ENCODE measurements at places on chromosomes 4 and X.

- DNase-seq = no peak
These were observed 13.0 kb upstream of the PLAC1 start for GRCh38 chrX:134671294-134671693.

DNA sequence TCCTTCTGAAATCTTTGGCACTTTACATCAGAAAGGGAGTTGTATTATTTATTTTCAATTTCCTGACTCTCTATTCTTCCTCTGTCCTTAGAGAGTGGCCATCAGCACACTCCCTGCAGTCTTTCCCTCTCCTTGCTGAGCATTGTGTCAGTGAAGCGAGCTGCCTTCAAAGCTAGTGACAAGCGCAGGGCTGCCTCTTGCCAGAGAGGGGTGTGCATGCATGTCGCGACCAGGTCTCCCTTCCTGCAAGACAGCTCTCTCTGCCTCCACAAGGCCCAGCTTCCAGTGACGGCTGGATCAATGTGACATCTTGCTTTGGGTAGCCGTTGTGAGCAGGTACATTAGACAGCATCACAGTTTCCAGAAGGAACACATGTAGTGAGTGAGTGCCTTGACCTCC, 810.9 kb upstream of the TENM3 start:
- DNase-seq = no peak

- no peak for DNase-seq
These were observed 153.5 kb downstream of the STK32B start for GRCh38 chr4:5204781-5205180.

GRCh38 chrX:122869171-122869570, 314.9 kb upstream of the GRIA3 start:
- no peak for DNase-seq

DNA sequence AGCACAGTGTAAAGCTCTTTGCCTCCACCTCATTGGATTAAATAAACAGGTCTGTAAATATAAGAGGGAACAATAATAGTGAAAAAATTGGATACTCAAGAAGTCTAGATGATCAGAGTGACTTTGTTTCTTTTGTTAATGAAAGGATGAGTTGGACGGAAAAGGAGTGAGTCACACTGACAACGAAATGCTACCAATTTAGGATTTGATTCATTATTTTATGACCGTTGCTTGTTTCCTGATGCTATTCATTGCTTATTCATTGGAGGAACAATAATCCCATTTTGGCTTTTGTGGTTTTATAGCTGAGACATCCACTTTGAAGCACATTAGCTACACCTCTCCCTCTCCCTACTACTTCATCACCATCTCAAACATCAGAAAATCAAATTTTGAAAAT, 74.4 kb upstream of the DYNLT3 start:
- no peak for DNase-seq

GRCh38 chrX:1453395-1453783, 680 bp upstream of the ASMTL start:
- no peak for DNase-seq

GRCh38 chr4:176539785-176540175, 220.0 kb downstream of the SPCS3 start:
- DNase-seq = no peak

GRCh38 chr4:6972911-6973310, 63.3 kb downstream of the TBC1D14 start:
- no peak for DNase-seq

DNA sequence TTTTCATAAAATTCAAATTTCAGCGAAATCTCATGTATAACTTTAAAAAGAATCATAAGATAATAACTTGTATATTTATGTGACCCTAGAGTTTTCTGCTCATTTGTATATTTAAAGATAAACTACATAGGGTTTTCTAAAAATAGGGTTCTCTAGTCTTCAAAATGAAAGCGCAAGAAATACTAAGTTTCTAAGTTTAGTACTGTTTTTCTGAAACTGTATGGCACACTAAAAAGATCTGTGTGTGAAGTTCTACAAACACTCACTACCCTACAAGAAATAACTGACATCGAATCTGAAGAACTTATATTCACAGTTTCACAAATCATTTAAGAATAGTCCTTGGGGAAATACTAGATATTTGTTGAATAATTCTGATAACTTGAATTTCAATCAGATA, 38.7 kb upstream of the NDST4 start:
- DNase-seq = no peak

GRCh38 chr4:64756016-64756415, 346.8 kb upstream of the TECRL start:
- no peak for DNase-seq

DNA sequence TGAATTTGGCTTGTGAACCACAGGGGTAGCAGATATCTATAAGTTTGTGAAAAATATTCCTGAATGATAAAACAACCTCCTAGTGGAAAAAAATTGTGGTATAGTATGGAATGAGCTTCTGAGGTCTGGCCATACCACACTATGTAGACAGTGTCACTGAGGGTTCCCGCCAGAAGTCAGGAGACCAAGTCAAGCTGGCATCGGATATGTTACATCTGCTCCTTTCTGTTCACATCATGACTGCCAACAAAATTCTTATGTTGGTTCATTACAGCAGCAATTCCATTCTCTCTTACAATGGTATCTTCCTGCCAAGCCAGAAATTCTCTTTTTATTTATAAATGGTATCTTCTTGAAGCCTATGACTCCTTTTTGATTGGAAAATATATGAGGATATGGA, 273.0 kb downstream of the PPP3CA start:
- no peak for DNase-seq

- no peak for DNase-seq
These were observed 265.7 kb upstream of the BOD1L1 start for GRCh38 chr4:13893211-13893610.

DNA sequence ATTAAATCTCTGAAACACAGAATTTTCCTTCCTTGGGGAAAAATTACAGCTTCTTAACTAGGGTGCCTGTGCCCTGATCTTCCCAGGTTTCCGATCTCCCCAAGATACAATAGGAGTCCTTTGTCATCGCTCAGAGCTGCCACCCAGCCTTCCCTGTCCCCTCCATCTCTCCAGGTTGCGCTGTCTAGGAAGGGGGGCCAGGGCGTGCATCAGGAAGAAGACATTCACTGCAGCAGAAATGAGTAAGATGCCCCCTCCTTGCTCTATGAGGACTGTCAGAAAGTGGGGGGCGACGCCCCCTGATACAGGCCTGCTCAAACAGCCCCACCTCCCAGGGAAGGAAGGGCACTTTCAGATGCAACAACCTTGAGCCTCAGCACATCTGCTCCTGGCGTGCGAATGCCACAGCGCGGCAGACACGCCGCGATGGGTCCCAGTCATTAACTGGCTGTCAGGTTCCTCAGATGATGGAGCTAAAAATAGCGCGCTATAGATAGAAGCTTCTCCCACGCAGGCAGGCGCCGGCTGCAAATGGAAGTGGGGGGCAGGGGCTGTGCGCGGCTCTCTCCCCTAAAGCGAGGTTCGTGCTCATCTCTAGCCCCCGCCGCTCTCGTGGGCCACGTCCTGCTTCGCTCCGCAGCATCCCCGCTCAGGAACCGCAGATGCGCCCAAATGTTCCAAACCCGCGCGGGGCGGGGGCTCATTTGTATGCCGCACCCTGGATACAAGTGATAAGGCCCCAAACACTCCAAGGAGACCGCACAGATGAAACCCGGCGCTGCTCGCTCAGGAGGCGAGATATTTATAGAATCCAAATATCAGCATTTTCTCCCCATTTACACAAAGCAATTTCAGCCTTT, 57.6 kb upstream of the LGI2 start:
- DNase-seq = no peak

DNA sequence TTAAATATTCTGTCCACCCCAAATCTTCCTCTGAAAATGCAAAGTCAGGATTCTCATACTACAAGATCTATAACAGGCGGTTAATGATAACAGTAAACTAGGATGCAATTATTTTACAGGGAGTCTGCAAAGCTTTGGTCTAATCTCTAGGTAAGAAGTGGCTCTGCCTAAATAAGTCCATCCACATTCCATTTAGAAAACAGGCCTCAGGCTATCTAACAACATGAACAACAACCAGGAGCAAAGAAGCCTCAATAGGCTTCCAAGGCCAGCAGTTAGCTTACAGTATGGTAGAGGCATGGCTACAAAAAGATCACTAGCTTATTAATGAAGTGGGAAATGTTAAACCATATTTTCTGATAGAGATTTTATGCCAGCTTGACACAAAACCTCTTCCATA, 6.4 kb downstream of the MAB21L2 start:
- no peak for DNase-seq

DNA sequence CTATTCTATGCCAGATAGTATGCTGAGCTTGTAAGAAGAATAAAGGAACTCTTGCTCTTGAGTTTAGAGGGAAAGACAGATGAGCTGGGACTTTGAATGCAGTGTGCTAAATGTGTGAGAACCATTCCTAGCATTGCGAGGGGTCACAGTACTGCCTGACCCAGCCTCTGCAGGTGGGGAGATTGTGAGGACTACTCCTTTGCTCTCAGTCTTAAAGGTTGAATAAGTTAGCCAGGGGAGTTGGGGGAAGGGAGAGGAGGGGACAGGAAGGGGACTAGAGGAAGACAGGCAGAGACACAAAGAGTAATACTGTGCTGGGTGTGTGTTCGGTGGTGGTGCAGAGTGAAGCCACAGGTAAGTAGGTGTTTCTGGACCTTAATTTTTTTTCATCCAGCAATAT, 41.7 kb downstream of the DCUN1D4 start:
- DNase-seq = no peak

DNA sequence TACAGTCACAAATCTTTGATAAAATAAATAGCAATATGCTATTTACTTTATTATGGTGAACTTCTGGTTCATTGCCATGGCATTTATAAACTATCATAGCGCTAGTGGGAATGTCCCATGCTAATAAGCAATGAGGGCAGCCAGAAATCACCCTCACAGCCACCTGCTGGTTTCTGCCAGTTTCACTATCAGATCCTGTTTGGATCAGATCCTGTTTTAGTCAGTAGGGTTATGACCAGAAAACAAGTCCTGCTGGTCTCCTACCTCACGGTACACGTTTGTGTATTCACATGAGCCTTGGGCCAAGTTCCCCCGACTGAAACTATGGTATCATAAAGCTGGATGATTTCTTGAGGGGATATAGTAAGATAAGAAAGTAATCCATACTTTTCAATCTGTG, 17.7 kb downstream of the FOXR2 start:
- DNase-seq = no peak

DNA sequence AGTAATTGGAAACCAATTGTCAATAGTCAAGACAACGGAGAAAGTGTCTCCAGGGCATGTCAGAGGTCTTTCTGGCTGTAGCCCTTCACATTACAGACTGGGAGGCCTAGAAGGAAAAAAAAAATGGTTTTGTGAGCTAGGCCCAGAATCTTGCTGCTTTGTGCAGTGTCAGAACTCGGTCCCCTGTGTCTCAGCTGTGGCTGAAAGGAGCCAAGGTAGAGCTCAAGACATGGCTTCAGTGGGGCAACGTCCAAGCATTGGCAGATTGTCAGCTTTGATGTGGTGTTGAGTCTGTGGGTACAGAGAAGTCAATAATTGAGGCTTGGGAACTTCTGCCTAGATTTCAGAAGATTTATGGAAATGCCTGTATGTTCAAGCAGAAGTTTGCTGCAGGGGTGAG, 103.0 kb downstream of the UGT2B28 start:
- no peak for DNase-seq

DNA sequence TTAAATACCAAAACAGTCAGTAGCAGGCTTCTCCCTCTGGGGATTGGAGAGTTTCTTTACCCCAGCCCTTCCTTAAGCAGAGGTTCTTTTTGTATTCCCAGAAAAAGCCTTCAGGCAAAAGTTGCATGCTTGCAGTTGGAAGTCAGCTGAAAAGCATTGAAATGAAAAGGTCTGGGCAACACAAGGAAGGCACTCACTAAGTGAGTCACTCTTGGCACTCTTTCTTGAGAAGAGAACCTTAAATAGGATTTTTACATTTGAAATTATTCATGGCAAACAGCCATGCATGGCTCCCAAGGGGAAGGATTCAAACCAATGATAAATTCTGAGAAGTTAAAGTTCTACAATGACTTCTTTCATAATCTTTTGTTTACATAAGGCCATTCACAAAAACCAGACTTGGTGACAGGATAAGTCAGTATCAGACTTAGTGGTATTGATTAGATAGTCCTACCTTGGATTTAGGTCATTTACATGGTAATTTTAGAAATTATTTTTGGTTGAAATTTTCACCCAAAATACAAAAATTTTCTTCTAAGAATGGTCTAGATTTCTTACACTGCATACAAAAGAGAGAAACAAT, 2068.9 kb downstream of the PCDH7 start:
- peak; percentile 22 for DNase-seq

DNA sequence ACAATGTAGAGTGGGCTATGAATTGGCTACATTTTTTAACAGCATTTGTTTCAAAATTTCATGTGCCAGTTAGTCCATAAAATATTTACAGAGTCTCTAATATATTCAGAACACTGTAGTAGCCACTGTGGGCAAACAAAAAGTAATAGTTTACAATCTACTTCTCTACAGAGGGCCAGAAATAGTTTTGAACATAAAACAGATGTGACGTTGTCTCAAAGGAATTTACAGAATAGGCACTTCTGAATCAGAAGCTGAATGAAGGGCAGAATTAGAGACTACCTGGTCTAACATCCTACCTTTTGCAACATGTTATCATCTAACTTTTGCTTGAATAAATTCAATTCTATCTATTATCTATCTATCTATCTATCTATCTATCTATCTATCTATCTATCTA, 811.9 kb upstream of the EPHA5 start:
- no peak for DNase-seq

- DNase-seq = no peak
These were observed 797.7 kb downstream of the RAPGEF2 start for GRCh38 chr4:159900562-159900961.

GRCh38 chrX:73563738-73564068, 706 bp downstream of the CHIC1 start:
- DNase-seq = no peak

DNA sequence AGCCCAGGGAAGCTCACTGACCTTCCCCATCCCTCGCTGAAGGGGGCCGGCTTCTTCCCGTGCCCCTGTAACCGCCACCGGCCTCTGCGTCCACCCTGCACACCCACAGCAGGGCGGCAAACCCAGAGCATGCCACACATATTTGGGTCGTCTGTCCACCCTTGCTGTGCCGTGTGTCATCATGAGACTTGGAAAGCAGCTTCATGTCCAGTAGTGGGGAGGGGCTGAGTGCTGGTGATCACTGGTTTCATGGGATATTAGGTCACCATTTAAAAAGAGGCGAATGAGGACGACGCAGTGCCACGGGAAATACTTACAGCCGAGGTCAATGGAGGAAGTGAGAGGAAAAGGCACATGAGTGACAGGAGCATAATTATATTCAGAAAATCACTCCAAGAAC, 74.8 kb downstream of the HTRA3 start:
- no peak for DNase-seq

- DNase-seq = no peak
These were observed 1620.4 kb downstream of the PCDH7 start for GRCh38 chr4:32340591-32340990.

GRCh38 chr4:16264798-16265197, 38.5 kb upstream of the TAPT1 start:
- DNase-seq = no peak

Measured in breast epithelium (tissue), 4 donors.